ENCODE measurements at places on chromosomes 1 and 21.

DNA sequence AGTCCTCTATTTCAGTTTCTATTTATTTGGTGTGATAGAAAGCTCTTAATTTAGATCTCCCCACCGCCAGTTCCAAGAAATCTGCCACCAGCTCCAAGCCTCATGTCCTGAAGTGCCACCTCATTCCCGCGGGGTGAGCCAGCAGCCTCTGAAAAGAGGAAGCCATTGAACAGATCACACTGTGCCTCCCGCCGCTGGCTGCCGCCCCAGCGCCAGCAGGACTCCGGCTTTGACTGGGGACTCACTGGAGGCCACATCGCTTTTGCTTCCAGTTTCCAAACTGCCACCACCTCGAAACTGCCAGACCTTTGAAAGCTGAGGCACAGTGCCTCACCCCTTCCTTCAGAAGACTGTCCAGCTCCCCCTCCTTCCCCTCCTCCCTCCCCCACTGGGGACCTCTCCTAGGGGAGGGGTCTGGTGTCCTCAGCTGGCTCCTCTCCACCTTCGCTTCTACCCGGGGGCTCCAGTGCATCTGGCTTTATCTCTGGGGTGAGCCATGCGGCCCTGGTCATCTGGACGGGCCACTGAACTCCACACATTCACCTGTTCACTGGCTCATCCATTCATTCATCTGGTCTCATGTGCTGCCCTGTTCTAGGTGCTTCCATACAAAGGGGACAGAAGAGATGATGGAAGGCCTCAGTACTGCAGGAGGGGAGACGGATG is 58.9 kb downstream of the VPS26C start:
- DNase-seq: no peak

DNA sequence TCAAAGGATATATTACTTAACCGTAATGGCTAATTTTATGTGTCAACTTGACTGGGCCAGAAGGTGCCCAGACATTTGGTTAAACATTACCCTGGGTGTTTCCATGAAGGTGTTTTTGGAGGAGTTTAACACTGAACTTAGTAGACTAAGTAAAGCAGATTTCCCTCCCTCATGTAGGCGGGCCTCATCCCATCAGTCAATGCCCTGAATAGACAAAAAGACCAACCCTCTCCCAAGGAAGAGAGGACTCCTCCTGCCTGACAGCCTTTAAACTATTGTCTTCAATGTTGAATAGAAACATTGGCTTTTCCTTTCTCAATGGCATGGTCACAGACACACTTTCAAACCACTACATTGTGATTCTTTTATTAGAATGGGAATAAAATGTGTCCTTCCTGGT is 121.9 kb downstream of the SETD4 start:
- DNase-seq: no peak

GRCh38 chr1:41296506-41296905 is 54.4 kb upstream of the SCMH1 start:
- no peak for DNase-seq

- DNase-seq: no peak
Observed at GRCh38 chr21:40837456-40837855, 9.5 kb downstream of the DSCAM start.

DNA sequence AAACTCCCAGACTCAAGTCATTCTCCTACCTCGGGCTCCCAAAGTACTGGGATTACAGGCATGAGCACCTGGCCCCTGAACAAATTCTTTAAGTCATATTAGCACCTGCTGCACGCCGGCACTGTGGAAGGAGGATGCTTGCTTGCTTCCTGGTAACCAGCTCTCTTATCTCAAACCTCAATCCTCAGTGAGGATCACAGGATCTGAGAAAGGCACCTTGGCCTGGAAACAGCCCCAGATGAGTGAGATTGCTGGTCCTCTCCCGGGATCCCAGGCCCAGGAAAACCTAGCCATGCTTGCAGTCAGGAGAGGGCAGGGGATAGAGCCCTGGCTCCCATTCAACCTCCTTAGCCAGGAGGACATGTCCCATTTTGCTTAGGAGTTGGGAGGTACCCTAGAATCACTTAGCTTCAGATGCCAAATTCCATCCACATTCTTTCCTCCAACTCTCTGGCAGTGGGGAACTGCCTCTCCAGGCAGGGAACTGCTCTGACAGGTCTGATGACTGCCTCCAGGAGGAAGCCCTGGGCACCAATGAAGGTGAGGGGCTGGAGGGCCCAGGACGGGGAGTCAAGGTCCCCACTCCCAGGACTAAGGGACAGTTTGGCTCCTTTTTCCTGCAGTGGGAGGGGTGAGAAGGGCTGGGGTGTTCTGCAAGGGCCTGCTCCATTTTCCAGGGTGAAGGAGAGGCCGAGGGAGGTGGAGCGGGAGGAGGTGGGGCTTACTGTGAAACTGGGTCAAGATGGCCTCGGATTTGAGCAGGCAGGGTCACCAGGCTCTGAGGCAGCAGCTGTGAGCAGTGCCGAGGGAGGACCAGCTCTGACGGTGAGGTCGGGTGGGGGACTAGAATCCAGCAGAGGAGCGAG is 9.5 kb downstream of the GPR37L1 start:
- no peak for DNase-seq
